ENCODE measurements at places on chromosomes 6 and 20.

GRCh38 chr6:125212377-125212776 is 58.8 kb downstream of the TPD52L1 start:
- DNase-seq = no peak

- no peak for DNase-seq
Observed at GRCh38 chr6:35152067-35152707, 11.0 kb upstream of the TCP11 start.

DNA sequence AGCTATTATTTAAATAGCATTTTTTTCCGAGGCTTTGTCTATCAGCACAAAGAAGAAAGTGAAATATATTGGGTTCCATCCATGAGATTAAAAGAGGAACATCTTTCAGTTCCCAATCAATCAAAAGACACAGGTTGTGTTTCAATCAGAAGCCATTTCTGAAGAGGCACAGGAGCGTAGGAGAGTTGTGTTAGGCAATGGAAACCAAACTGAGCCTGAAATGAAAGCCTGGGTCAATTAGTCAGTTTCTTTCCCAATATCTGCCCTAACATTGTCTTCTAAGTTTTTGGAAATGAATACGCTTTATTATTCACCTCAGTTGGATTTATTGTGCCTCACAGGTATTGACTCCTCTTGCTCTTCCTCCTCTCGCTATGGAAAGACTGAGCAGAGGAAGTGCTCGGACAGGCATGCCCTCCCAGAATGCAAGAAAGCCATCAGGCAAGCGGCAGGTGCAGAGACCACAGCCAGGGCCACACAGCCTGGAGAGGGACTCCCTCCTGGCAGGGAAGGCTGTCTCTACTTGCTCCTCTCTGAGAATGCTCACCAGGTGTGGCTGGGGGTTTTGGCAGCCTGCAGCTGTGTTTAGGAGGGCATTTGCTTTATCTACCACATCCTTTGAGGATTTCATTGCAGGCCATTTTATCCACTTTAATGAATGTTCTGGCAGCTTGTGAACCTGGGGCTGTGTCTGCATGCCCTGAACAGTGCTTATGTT is 100.8 kb upstream of the NEDD9 start:
- DNase-seq = no peak

- no peak for DNase-seq
Observed at GRCh38 chr20:43820731-43821330, 93.8 kb upstream of the TOX2 start.

DNA sequence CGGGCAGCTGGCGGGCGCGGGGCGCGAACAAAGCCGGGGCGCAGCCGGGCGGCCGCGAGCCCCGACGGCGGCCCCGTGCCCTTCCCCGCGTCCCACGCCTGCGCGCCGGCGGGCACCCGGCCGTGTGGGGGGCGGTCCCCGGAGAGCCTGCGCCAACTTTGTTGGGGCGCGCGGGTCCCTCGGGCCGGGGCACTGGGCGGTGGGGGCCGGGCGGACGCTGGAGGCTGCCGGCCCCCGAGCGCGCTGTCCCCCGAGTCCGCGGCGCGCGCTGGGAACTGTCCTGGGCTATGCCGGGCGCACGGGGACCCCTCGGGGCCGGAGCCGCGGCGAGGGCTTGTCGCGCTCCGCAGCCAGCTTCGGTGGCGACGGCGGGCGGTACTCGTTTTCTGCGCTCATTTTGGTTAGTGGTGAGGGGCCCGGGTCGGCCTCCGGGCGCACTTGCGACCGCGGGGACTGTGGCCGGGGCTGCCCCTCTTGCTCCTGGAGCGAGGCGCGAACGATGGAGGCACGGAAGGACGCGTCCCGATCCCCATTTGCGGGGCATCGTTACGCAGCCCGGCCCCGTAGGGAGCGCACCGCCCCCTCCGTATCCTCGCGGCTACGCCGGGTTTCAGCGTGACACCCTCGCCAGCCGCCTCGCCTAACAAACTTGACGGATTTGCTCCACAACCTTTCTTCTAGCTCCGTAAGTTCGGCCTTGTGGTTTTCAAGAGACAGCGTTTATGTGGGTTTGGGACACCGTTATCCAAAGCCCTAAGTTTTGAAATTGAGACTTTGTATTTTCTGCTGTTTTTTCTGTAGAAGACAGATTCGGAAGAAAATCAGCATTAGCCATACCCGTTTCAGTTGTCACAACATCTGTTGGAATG is 622 bp downstream of the SS18L1 start:
- DNase-seq = peak; percentile 53

- DNase-seq = no peak
Observed at GRCh38 chr6:28947831-28948270, 24.1 kb upstream of the TRIM27 start.

DNA sequence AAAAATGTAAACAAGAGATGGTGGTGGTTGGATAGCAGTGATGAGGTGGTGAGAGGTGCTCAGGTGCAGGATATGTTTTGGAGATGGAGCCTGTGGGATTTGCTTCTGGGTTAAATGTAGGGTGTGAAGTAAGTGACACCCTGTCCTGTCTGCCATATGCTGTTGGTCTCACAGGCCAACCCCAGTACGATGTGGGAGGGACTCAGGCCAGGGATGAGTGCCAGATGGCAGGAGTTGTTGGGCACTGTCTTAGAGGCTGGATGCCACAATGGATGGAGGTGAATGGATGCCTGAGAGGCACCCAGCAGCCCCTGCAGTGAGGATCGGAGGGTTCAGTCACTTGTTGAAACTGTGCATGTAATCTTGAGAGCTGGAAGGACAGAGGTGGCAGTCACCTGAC is 259.3 kb downstream of the NRN1 start:
- no peak for DNase-seq

DNA sequence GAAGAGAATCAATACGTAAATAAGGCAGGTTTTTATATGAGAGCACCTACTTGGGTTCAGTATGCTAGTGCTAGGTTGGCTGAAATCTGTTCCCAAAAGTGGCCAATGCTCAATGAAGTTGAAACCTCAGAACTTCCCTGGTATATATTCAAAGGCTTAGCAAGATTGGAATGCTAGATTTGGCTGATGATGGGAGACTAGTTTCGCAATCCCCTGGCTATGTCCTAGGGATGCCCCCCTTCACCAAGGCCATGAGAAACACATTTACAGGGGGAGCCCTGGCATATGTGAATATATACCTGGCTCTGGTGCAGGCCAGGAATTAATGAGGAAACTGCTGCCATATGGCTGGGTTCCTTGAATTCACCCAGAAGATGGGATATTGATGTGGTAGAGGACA is 142.4 kb upstream of the C6orf118 start:
- DNase-seq = no peak

DNA sequence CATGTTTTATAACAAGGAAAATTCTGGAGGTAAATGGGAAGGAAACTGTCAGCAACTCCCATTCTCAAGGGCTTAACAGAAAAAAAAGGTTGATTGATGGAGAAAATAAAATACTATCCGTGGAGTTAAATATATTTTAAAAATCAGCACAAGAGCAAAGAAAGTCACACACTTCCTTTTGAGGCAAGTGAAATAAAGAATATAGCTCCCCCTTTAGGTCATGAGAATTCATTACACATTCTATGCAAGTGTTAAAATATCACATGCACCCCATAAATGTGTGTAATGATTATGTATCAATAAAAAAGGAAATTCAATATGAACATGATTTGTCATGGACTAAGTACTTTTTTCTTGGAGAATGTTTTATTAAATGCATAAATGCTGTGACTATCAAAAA is 349.2 kb downstream of the TPBG start:
- DNase-seq = no peak

DNA sequence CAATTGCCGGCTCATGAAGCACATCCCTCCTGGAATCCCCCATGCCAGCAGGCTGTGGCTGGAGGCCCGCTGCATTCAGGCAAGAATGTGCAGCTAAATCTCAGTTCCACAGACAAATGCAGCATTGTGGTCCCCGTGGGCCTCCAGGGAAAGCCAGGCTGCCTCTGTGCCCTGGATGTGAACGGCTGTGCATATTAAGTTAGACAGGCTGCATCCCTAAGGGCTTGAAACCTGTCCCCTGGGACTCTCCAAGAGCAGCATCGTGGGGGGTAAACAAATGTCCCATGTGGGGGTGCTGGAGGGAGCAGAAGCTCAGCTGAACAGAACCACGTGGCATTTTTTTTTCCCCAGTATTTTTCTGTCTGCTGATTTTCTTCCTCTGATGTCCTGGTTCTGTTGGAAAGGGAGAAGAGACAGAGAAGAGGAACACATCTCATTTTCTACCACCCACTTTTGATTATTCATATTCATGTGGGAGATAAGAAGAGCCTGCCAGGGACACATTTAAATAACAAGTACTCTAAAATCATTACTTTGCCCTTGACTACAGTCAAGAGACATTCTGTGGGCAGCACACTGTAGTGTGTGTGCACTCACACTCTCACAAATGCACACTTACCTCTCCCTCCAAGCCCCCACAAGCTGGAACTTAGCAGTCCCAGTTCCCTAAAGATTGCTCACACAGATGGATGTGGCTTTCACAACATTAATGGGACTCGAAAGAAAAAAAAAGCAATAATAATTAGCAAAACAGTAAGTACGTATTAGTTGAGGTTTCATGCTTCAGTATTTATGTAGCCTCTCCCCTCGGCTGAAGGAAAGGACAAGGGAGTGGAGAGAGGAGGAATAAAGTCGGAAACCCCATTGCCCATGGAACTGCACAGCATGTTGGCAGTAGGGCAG is 16.9 kb downstream of the GFOD1 start:
- DNase-seq = no peak

DNA sequence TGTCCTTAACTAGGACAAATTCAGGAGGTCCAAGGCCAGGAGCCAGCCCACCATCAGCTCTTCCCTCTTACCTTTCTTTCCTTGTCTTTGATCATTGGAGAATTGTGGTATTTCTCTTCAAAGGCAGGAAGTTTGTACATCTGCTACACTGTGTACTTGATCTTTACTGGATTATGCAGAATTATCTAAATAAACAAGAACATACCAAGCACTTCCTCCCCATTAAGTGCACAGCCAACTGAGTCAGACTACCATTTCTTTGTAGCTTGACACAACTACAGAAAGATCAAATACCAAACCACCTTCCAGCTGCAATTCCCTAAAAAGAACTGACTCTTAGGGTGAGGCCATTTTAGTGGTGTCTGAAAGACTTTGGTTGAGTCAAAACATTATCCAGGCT is 195.1 kb downstream of the HDGFL1 start:
- no peak for DNase-seq

DNA sequence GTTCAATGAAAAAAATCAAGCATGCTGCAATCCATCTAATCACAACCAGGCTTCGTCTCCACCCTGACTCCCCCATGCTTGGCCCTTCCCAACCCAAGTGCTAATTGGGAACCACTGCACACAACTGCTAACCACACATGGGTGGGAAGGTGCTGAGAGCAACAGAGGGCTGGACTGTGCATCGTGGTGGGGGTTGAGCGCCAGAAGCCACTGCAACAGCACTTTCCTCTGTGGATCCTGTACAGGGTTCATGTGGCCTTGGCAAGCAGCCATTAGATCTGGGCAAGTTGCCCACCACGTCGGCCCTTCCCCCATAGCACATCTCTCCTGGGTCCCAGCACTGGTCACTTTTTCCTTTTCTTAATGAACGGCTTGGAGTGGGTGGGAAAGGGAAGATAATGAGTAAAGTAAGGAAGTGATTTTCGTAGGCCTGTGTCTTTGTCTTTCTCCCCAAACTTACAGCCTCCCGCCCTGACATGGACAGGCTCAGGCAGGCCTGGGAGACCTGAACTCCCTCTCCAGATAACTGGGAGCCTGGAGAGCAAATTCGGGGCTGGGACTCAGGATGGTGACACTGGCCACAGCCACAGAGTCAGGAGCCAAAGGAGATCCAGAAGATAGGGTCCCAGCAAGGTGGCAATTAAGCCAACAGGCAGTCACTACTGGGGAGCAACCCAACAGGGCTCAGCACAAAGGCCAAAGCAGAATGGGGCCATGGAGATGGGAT is 34.4 kb upstream of the MRPS10 start:
- no peak for DNase-seq

GRCh38 chr20:40943591-40943990 is 85.0 kb upstream of the TOP1 start:
- no peak for DNase-seq

- DNase-seq = no peak
Observed at GRCh38 chr6:90294614-90294988, 2.0 kb downstream of the BACH2 start.

- no peak for DNase-seq
Observed at GRCh38 chr6:19268117-19268516, 569.1 kb upstream of the ID4 start.

Data from endothelial cell (in vitro differentiated cells).